ENCODE measurements at places on chromosomes 6 and 20. TPM values are rescaled to one million over a fixed set of nuclear protein-coding genes. Genes with fewer than 3 reads are reported as not detected.

DNA sequence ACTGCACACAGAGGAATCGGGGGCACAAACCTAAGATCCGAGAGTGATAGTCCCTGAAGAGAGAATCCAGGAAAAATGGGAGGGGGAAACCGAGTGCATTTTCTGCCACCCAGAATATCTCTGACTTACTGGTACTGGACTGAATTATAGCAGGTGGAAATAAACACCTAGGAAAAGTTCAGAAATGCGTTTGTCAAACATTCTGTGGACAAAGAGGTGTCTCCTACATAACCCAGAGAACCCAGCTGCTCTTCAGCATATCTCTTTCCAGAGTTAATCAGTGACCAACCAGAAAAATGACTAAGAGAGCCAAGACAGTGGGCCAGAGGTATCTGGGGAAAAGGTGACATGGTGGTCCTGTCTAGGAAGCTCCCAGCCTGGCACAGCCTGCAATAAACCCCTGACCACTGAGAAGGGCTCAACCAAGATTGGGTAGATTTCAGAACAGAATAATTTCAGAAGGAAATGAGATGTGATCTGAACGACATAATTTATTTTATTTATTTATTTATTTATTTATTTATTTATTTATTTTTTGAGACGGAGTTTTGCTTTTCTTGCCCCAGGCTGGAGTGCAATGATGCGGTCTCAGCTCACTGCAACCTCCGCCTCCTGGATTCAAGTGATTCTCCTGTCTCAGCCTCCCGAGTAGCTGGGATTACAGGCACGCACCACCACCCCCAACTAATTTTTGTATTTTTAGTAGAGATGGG is 6.0 kb upstream of the VNN1 start:
- no peak for DNase-seq

- no peak for DNase-seq
Measured at GRCh38 chr20:41177636-41178035, 40.3 kb downstream of the PLCG1 start.

DNA sequence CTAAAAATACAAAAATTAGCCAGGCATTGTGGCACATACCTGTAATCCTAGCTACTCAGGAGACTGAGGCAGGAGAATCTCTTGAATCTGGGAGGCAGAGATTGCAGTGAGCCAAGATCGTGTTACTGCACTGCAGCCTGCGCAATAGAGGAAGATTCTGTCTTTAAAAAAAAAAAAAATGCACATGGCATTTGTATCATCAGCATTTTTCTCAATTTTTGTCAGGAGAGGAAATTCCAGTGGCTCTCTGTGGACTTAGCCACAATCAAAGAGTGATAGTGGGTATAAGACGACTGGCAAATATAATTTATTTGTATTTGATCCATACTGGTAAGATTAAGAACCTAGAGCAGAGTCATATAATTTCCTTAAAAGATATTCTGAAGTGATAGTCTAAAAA is 28.6 kb downstream of the DEFB114 start:
- DNase-seq: no peak

EPB41L1 gene
- 13.5 TPM for polyA plus RNA-seq

NOX3 gene
- not detected for polyA plus RNA-seq
